ENCODE measurements at places on chromosomes 16 and 17. TPM values are rescaled to one million over a fixed set of nuclear protein-coding genes. Genes with fewer than 3 reads are reported as not detected.

PDILT gene
- total RNA-seq: not detected

DNA sequence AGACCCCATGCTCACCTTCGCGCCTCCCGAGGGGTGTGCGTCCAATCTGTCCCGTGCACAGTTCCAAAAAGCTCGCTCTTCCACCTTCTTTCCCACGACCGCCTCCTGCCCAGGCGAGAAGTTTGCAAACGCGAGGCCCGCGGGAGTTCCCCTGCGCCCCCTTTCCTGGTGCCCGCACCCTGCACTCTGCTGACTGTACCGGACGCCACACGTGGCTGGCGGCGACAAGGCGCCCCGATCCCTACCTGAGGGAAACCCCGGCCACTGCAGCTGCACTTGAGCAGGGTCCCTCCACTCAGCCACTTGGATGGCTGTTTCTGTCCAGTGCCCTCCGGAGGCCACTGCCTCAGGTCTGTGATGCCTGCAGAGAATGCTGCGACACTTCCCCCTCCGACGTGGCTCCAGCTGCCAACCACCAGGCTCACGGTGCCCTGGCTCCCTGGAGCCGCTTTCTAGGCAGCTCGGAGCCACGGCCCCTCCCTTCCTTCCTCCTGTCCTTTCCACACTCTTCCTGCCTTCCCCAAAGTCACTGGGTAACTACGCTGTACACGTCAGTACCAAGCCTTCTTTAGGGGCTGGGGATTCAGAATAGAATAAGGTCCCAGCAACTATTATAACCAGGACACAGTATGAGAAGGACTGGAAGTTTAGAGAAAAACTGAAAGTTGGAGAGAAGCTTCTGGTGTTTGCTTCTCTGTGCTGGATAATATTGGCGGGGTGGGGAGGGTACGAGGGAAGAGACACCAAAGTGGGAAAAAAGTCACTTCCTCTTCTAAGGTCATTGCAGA is at the start of gene MLKL:
MLKL (minus strand) TSS at position 425 of the 788 bp plus-strand sequence. CDS start 5,105 bp downstream, outside the sequence.
- DNase-seq: peak; percentile 51

RGS11 gene
- total RNA-seq: 1.2 TPM

GRCh38 chr16:69363281-69363717 is 11.7 kb upstream of the TMED6 start:
- DNase-seq: no peak

GRCh38 chr17:63433746-63434591 is 12.1 kb downstream of the CYB561 start:
- DNase-seq: peak; percentile 98

SDR42E1 gene
- 0.08 TPM for total RNA-seq

- DNase-seq: no peak
These were observed 28.6 kb upstream of the NDRG4 start for GRCh38 chr16:58471209-58471975.

DNA sequence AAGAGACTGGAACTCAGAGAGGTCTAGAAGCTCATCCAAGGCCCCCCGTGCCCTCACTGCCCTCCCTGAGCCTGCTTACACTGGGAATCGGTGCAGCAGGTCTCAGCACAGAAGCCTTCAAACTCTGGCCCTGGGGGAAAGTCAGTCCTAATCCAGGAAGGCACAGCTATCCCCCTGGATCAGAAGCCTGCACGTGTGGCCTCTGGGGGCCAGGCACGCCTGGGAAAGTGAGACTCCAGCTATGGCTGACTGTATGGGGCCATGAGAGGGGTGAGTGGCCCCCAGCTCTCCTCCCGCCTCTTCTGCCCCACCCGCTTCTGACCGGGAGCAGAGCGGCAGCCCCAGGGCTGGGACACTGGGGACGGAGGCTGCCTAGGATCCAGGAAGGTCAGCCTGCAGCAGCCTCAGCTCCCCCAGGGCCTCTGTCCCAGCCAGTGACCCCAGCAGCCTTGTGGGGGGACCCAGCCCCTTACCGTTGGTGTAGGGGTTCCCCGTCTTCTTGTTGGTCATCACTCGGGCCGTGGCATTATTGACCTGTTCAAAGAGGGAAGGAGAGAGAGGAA is 26.6 kb downstream of the ENGASE start:
- DNase-seq: no peak

DNA sequence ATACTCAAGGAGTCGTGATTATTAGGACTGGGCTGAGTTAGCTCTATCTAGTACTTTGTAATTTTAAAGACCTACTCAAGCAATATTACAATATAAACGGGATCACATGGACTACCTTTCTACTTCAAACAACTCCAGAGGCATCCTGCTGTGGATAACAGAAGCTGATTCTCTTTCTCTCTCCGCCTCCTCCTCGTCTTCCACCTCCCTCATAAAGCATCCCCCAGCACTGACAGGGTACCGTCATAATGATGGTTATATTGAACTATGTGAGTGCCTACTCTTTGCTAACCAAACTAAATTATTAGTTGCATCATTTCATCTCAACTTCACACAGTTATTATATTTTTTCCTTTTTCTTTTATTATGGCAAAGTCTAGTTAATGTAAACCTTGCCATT is 165.4 kb upstream of the FOXF1 start:
- no peak for DNase-seq

- DNase-seq: no peak
These were observed 1.2 kb downstream of the GNA13 start for GRCh38 chr17:65055280-65055707.

BRIP1 gene
- total RNA-seq: 20.9 TPM

OR2C1 gene
- total RNA-seq: not detected

RAB40B gene
- 8.4 TPM for total RNA-seq

KRTAP4-9 gene
- total RNA-seq: not detected

- no peak for DNase-seq
These were observed 8.8 kb downstream of the QPRT start for GRCh38 chr16:29687755-29688154.

DNA sequence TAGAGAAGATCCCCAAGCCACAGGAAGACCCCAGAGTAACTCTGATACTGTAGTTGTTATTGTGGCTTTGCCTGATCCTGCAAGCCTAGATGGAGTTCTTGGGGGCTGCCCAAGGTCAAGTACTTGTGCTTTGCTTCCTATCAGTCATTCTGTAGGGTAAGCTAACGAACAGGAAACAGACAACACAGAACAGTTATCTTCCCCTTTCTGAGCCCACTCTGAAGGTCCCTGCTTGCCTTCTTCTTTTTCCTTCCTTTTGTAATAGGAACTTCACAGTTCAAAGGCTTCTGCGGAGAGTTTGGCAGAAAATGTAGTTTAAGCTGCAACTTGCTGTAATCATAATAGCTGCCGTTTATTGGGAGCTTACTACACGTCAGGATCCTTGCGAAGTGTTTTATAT is 494.1 kb upstream of the ERCC4 start:
- no peak for DNase-seq

RNF227 gene
- total RNA-seq: 2.8 TPM

PLEKHH3 gene
- total RNA-seq: 15.5 TPM

DNA sequence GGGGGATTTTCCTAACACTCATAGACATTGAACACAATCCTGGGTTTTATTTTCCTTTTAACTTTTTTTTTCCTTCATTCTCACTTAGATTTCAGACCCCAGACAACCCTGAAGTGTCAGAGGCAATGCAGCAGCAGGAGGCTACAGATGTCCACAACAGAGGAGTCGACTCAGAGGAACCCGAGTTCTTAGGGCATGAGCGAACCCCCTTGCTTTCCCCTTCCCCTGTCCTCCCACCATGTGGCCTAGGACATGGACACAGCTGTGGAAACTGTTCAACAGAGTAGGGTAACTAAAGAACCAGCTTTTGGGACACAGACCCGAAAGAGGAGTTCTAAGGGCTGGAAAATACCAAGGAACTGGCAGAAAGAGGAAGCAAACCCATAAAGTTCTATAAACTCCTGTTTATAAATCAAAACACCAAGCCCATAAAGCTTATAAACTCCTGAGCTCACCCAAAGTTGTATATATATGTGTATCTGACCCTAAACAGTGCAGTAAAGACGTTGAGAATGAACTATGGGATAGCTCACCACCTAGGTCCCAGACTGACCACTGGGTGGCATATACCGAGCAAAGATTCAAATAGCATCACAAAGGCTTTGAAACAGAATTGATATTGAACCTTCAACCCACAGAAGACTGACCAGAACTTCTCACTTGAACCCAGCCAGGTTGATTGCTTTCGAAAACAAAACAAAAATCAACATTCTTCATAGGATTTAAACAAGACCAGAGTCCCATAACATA is 33.9 kb downstream of the CMTM4 start:
- DNase-seq: peak; percentile 59

G6PC1 gene
- total RNA-seq: not detected

DNA sequence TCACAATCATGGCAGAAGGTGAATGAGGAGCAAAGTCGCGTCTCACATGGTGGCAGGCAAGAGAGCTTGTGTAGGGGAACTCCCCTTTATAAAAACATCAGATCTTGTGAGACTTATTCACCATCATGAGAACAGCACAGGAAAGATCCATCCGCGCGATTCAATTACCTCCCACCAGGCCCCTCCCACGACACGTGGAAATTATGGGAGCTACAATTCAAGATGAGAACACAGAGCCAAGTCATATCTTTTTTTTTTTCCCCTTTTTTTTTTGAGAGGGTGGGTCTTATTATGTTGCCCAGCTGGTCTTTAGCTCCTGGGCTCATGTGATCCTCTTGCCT is 60.0 kb downstream of the RPTOR start:
- DNase-seq: no peak

- DNase-seq: no peak
These were observed 428.4 kb downstream of the MAF start for GRCh38 chr16:79171931-79172705.

- DNase-seq: no peak
These were observed 729.7 kb upstream of the GOT2 start for GRCh38 chr16:59463776-59464175.

- DNase-seq: peak; percentile 40
These were observed at the start of the genes SGSH and SLC26A11 for GRCh38 chr17:80220054-80220735. SGSH (minus strand) TSS chr17:80220333; CDS start chr17:80220313, 20 bp downstream. SLC26A11 (plus strand) TSS chr17:80220427; CDS start chr17:80221561, 1,134 bp downstream.

GRCh38 chr17:57286399-57287105 is 30.2 kb downstream of the MSI2 start:
- no peak for DNase-seq

DNASE1 gene
- 5.8 TPM for total RNA-seq

TEDC2 gene
- 11.7 TPM for total RNA-seq

MYO1D gene
- total RNA-seq: 45.1 TPM

Measured in fibroblast of the aortic adventitia (primary cell).